Coronary artery (tissue), 2 donors: ENCODE measurements at places on chromosomes 1 and 21.

GRCh38 chr1:205688171-205689080, 8.1 kb upstream of the SLC45A3 start:
- DNase-seq: no peak

DNA sequence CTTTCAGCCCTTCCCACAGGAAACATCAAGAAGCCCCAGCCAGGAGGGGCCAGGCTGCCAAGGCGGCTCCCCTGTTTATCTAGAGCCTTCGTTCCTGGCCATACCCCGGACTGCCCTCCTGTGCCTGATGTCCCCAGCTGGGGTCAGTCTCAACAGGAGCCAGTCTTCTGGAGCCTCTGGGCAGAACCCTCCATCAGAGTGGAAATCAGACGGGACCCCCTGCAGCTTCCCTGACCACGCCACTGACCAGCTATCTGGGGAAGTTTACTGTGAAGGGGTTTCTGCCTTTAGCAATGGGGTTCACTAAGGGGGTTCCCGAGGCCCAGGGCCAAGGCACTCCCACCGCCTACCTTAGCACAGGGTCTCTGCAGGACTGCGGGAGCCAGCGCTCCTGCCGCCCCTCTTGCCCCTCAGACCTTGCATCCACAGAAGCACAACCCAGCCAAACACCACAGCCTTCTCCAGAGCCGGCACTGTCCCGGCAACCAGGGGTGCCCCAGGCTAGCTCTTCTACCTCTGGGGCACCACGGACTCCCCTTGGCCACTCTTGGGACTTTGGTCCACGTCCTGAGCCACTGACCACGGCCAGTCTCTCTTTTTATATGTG, 3.5 kb upstream of the MTFR1L start:
- DNase-seq: peak; percentile 62

DNA sequence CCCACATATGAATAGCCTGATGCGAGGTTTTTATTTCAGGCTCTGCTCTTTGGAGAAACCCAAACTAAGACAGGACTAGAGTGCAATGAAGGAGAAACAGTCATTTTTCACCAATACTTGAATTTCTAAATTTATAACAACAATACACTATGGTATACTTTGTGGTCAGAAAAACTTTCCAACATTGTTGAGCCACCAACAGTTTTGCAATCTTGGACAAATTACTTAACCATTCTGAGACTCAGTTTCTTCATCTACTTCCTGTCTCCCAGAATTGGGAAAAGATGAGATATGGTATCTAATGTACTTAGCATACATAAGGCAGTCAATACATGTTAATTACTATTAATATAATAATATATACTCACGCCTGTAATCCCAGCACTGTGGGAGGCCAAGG, 519.8 kb upstream of the PLXNA2 start:
- DNase-seq: no peak

DNA sequence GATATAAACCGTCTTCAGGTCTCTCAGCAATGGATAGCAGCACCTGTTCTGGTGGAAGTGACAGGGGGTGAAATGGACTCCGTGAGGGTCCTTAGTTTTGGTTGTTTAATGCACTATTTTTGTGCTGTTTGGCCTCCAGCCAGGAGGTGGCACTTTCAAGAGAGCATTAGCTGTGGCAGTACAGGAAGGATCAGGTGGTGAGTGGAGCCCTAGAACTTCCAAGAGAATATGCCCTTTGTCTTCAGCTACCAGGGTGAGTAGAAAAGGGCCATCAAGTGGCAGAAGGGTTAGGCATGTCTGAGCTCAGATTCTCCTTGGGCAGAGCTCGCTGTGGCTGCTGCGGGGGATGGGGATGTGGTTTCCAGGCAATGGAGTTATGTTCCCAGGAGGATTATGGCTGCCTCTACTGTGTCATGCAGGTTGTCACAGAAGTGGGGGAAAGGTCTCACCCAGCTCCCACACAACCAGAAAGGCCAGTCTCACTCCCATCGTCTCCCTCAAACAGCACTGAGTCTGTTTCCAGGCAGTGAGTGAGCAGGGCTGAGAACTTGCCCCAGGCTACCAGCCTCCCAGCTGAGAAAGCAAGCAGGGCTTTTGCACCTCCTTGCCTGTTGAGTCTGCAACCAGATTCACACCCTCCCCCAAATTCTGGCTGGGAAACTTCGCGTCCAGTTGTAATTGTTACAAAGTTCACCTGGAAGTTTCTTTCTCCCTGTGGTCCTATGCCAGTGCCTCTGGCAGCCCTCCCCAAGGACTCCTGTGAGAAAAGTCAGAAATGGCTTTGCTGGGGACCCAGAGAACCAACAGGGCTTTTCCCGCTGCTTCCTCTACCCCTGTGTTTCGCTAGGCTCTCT, 39.1 kb upstream of the TTLL7 start:
- no peak for DNase-seq

DNA sequence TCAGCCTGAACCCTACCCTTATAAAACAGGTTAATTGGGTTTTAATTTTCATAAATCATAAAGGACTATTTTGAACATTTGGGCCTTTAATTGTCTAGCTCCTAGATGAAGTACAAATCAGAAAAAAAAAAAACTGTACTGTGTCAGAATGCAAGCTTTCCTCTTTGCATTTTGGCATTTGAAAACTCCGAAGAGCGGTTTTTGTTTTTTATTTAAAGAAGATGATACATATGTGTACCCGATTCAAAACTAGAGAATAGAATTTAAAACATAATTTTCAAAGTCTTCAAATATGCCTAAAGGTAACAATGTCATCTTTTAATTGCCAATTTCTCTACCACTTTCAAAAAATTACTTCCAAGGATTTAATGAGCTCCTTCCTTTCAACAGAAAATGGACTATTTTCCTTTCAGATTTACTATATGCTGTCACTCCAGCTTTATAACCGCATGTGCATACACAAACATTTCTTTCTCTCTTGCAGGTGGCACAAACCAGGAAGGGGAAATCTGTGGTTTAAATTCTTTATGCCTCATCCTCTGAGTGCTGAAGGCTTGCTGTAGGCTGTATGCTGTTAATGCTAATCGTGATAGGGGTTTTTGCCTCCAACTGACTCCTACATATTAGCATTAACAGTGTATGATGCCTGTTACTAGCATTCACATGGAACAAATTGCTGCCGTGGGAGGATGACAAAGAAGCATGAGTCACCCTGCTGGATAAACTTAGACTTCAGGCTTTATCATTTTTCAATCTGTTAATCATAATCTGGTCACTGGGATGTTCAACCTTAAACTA, 33.7 kb downstream of the MRPL39 start:
- DNase-seq: no peak

- DNase-seq: no peak
Measured at GRCh38 chr1:179313004-179313403, 19.4 kb downstream of the SOAT1 start.

DNA sequence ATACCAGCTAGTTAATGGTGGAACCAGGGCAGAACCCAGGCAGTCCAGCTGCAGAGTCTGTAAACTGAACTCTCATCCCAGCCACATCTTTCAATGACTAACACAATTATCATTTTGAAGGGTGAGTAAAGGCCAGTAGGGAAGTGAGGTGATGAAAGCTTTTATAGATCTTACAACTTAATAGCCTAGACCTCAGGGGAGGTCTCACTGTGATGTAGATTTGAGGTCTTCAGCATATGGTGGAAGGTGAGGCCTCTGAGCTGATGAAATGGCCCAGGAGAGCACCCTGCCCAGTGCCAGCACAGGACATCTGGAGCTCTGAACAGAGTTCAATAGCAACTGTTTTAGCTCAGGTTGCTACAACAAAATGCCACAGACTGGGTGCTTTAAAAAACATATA, 44.8 kb upstream of the POU2F1 start:
- no peak for DNase-seq

- DNase-seq: no peak
Measured at GRCh38 chr1:160706526-160707235, 4.9 kb downstream of the CD48 start.

DNA sequence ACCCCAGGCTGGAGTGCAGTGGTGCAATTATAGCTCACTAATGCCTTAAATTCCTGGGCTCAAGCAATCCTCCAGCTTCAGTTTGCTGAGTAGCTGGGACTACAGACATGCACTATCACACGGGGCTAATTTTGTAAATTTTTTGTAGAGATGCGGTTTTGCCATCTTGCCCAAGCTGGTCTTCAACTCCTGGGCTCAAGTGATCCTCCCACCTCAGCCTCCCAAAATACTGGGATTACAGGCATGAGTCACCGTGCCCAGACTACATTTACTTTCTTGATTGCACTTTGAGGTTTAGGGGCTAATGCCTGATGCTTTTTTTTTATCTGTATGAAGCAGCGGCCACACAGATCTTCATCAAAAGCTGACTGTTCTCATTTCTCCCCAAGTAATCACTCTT, 124.6 kb downstream of the KIF26B start:
- no peak for DNase-seq

DNA sequence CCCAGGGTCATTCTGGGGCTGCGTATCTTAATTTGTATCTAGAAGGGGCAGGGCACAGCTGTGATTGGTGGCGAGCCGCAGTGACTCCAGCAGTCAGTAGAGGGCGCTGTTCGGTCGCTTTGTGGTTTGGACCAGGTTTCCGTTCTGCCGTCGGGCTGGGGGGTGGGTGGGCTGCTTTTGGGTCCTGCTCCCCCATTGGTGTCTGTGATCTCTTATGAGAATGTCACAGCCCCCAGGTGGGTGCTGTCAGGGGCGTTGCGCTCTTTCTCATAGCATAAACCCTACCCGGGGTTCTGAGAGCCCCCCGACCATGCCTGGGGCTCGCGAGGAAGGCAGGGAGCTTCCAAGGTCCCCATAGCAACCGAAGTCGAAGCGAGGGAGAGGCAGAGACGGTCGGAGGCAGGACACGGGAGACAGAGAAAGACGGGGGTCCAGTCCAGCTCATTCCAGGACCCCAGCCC, 5.4 kb downstream of the TFF3 start:
- no peak for DNase-seq

- no peak for DNase-seq
Measured at GRCh38 chr21:37742115-37742514, 174.1 kb downstream of the KCNJ6 start.

GRCh38 chr21:44378646-44379514, 25.5 kb downstream of the TRPM2 start:
- DNase-seq: peak; percentile 65

DNA sequence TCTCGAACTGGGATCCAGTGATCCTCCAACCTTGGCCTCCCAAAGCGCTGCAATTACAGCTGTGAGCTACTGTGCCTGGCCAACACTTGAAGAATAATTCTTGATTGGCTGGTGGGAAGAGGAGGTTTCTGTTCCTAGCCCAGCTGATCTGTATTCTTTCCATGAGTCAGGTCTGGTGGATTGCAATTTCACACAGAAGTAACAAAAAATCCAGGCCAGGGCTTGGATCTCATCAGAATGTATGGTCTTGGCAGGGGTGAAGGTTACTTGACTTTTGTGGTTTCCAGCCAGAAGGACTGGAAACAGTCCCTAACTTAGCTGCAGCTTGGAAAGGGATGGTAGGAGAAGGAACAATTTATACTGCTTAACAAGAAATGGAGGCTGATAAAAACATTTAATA, 5.1 kb upstream of the HP1BP3 start:
- no peak for DNase-seq

- DNase-seq: peak; percentile 29
Measured at GRCh38 chr21:44083631-44084291, 23.4 kb upstream of the PWP2 start.

DNA sequence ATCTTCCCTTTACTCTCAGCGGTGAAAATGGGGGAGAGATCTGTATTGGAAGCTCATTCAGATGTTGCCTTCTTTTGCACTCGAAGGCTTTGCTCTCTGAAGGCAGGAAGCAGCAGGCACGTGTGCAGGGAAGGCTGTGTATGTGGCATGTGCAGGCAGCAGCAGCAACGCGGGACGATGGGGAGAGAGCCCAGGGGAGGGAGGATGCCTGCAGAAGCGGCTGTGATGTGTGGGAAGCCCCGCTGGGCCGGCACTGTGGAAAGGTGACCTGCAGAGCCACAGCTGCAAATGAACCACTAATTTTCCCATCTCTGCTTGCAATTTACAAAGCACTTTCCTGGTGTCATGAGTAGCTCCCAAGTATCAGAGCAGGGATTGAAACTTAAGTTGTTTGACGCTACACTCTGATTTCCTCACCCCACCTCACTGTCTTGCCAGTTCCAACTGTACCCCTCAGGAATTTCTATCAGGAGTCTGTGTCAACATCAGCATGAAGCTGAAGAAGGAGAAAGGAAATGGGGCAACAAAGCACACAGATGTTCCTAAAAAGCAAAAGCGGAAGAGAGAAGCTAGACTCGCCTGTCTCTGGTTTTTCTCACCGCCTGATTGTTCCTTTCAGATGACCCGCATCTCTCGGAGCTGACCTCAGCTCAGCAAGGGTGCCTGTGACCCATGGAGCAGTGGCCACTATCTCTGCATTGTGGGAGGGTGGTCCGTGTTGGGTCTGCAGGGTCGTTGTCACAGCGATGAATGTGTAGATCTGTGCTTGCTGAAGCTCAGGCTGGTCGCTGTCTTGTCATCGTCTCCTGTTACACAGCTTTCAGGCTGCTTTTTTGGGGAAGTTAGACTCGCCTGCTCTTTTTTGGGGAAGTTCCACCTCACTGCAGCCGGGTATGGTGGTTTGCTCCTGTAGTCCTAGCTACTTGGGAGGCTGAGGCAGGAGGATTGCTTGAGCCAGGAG, 156.1 kb downstream of the KIF26B start:
- no peak for DNase-seq

DNA sequence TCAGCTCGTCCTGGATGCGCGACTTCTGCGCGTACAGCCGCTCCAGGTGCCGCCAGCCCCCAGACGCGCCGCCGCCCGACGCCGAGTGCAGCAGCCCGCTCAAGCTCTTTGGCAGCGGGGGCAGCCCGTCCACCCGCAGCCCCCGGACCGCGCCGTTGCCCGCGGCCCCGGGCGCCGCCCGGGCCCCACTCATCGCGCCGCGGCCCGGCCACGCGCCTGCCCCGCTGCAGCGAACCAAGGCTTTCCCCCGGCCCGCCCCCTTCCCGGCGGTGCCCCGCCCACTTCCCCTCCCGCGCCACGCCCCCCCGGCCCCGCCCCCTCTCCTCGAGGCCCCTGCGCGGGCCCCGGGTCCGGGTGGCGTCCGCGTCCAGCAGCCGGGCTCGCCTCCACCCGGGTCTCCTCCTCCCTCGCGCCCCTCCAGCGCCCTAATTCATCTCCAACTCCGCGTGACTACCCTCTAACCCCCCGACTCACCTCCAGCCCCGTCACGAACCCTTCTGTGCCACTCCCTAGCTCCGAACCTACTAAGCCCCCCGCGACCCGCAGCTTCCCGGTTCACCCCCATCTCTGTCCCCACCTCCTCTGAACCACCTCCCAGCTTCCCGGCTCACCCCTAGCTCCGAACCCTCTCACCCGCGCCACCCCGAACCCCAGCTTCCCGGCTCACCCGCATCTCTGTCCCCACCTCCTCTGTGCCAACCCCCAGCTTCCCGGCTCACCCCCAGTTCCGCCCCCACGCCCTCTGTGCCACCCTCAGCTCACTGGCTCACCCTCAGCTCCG, at the start of gene FAM89A:
TSS of gene FAM89A (minus strand) at position 236 of the 781 bp plus-strand sequence. CDS start at position 193, 43 bp downstream.
- no peak for DNase-seq
